ELR (cell line): ENCODE measurements at places on chromosomes 1 and 21.

- no peak for DNase-seq
These were observed 9.8 kb upstream of the CSF3R start for GRCh38 chr1:36492491-36492890.

- no peak for DNase-seq
These were observed 29.6 kb downstream of the DMRTA2 start for GRCh38 chr1:50393522-50394120.

DNA sequence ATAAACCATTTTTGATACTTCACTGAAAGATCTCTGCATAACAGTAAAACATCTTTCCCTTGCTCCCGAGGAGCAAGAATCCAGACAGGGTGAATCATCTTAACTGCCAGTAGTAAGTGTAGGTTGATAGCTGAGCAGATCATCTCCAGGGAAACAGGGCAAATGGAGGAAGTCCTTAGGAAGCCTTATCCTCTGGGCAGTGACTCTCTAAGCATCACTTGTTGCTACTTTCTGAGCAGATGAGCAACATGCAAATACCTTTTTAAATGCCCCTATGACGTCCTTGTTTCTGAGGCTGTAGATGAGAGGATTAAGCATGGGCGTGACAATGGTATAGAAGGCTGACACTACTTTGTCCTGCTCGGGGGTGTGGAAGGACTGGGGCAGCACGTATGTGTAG, 8.9 kb downstream of the OR2T11 start:
- DNase-seq: peak; percentile 4

DNA sequence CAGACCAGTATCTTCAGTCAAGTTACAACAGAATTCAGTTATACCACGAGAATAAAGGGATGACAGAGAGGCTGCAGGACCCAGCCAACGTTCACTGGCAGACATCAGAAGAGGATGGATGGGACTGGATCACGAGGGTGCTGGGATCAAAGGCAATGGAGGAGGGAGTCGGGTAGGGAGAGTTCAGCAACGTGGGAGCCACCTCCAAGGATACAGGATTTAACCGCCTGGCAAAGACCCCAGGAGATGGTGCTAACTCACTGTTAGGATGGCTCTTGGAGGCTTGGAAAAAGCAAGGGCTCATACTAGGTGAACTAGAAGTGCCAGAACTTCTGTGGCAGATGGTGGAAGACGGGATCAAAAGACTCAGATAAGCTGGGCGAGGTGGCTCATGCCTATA, 99.1 kb upstream of the DISP3 start:
- DNase-seq: no peak

DNA sequence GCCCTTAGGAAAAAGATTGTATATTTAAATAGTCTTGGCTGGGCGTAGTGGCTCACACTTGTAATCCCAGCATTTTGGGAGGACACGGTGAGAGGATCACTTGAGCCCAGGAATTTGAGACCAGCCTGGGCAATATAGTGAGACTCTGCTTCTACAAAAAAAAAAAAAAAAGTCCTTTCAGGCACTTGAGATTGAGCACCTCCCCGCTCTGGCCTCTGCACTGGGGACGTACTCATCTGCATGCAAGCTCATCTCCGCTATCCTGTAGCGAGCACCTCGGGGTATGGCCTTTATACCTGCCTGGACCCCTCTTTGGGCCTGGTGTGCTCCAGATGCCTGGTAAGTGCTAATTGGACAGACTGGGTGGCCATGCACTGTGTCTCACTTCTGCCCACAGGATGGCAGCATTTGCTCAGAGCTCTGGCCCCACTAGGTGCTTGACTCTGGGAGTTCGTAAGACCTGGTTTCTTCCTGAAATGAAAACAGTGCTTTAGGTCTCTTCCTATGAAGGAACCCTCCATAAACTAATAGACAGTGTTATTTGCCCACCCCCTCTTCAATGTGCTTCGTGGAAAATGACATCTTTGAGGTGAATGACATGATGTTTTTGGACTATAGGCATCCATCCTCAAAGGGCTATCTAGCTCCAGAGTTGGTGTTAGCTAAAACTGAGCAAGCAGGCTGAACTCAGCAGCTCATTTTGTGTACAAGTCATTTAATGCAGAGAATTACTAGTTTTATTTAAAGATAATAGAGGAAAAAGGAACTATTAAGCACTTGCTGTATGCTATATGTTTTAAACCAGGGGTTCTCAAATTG, 61.7 kb upstream of the ADAR start:
- peak; percentile 73 for DNase-seq

GRCh38 chr1:156510709-156511108, 10.1 kb upstream of the MEF2D start:
- peak; percentile 30 for DNase-seq

GRCh38 chr1:181033799-181034451, at the start of gene MR1:
Gene MR1, plus strand, starts transcription at chr1:181033983. Its CDS starts 25 bp downstream, at chr1:181034008.
- peak; percentile 90 for DNase-seq

GRCh38 chr1:168252204-168252733, 26.5 kb downstream of the SFT2D2 start:
- no peak for DNase-seq

DNA sequence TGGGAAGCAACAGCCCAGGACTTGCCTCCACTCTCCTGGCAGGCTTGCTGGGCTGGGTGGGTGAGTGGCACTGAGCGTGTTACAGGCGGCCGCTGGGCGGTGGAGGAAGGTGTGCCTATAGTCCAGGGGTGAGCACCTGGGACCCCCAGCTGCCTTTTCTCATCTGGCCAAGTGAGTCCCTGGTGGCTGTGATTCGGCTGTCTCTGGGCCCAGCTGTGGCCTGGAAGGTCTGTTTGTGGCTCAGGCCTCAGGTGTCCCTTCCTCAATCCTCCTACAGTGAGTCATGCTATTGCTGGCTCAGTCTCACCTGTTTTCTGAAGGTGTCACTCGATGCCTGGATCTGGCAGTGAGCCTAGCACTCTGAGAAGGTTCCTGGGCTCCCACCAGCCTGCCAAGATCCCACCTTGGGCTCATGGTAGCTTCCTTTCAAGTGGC, 564.2 kb downstream of the PTPRU start:
- DNase-seq: no peak

- no peak for DNase-seq
These were observed 16.1 kb upstream of the ALDH4A1 start for GRCh38 chr1:18918417-18918816.

DNA sequence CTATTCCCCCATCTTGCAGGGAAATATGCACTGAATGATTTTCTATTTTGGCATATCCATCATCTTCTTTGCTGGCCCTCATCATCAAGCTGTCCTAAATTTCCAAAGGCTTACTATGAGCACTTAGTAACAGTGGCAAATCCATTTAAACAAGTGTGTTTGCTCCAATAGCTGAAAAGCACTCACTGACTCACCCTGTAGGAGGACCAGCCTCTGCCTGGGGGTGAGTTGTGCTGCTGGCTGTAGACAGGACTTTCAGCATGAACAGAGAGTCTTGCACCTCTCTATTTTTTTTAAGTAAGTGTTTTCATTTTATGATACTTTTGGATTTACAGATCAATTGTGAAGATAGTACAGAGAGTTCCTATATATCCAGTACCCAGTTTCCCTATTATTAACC, 97.3 kb downstream of the SLC35F3 start:
- peak; percentile 15 for DNase-seq

DNA sequence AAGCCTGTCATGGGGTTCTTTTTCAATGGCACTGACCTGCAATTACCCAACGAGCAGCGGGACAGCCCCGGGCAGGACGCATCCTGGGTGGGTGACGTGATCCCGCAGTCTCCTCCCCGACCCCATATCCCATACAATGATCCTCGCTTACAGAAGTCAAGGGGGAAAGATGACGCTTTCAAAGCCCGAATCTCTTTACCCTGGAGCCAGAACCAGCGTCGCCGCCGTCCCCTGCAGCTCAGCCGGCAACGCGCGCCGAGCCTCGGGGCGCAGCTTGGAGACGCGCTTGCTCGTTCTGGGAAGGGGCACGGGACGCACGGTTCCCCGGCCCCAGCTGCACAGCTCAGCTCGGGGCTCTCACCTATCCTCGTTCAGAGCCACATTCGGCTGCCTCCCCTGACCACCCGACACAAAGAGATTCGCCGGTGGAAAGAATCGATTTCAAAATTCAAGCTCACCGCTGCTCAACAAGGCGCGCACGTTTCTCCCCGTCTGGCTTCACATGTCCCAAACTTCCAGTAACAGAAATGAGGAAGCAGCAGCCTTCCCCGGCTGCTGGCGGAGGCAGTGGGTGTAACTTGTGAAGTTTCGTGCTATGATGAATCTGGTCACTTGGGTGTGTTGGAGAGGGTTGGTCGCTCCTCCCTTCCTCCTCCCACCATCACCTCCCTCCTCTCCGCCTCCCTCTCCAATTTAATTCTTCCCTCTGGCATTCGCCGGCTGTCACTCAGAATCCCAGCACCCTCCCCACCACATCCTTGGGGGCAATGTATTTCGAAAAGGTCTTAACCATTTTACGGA, at the start of gene TIAM1:
Gene TIAM1, minus strand, starts transcription at position 582 of the 801 bp plus-strand sequence. CDS start 77,289 bp downstream, outside the sequence.
- DNase-seq: peak; percentile 53

DNA sequence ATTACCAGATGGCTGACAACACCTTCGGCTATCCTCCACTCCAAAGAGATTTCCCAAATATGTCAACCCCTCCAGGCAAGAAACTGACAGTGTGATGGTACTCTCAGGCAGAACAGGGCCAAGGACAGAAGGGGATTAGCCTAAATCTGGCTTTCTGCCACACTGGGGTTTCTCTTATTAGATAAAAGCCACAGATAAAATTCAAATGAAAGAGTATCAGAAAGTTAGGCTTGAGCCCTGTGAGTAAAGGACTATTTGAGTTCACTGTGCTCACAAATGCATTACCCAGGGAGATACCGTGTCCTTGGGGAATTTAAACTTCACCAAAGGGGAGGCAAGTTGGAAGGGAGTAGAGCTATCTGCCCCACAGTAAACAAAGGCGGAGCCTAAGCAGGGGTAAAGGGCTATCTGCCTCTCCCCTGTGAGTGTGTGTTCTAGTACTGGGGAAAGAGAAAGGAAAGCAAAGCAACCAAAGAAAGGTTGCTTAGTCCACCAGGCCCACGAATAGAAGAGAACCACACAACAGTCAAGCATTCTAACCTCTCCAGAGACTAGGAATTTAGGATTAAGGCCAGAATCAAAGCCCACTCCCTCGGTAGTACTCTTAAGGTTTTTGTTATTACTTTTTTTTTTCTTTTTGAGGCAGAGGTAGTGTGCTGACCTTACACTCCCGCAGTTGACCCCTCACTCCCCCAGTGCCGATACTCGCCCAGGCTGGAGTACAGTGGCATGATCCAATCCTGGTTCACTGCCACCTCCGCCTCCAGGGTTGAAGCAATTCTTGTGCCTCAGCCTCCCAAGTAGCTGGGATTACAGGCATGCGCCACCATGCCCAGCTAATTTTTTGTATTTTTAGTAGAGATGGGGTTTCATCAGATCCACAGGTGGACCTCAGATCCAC, 12.7 kb downstream of the TPM3 start:
- DNase-seq: no peak

GRCh38 chr1:200272481-200273068, 137.3 kb downstream of the ZNF281 start:
- no peak for DNase-seq

DNA sequence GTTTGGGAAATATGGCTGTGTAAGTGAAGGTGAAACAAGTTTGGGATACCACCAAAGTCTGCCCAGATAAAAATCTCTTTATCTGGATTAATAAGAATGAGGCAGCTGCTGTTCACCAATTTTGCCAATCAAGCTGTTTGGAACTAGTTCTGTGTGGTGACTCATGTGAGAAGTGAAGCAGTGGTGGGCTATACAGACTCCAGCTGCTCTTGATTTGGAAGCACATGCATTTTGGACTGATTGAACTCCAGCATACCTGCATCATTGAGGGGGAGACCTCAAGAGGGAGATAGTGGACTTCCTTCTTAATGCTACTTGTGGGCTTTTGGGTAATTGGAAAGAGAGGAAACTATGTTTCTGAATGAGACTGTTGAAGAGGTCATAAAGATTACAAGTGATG, 99.2 kb upstream of the B3GALT2 start:
- DNase-seq: no peak

DNA sequence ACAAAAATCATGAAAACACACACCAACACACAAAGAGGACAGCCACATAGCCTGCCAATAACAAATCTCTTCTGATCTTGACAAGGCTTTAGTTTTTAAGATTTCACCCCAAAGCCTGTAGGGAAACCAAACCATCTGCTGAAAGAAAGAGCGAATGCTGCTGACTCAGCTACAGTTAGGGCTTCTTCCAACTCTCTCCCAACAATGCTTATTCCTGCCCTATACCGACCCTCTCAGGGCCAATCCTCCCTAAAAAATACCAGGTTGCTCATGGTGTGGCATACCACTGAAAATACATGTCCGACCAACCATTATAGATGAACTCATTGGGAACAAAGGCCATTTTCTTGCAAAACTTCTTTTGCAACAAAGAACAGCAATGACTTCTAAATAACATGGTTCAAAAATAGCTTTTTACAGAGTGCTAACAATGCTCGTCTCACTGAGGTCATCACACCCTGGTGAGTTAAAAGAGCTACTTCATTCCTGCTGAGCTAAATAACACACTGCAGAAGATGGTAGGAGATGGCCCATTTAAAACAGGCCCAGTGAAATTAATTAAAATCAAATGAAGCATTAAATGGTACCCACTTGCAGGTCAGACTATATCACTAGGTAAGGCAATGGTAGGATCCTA, 86.1 kb downstream of the KIAA0319L start:
- DNase-seq: no peak

DNA sequence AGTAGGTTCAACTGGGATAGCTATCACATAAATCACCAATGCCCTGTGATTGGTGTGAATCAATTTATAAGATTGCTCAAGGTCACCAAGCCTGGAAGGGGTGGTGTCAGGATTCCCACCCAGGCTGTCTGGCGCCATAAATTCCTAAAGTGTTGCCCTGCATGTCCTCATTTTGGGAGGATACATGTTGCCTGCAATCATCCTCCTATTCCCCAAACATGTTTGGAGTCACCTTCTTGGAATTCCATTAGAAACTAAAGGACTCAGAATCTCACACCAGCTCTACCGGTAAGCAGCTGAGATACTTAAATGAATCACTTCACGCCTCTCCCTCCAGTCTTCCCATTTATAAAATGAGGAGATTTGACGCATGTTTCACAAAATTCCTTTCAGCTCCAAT, 54.1 kb upstream of the SLC45A1 start:
- no peak for DNase-seq

GRCh38 chr1:151243683-151244216, 10.8 kb upstream of the PSMD4 start:
- DNase-seq: no peak

GRCh38 chr1:244370060-244370637, 81.6 kb downstream of the ADSS2 start:
- no peak for DNase-seq

DNA sequence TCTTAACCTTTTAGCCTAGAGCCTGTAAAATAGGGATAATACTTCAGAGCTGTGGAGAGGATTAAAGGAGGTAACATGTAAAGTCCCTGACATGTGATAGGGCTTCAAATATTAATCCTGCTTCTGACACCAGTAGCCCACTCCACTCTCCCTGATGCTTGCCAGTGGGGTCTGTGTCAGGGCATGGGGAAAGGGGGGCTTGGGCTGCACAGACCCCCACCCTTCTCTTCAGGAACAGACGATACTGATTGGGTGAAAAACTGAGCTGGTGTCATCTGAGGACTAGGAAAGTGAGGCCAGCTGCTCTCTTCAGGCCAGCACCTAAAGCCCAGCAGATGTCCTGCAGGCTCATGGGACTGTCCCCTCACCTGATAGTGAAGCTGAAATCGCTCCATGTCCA, 27.0 kb upstream of the MEF2D start:
- DNase-seq: no peak
